Stimulated activated CD8-positive, alpha-beta memory T cell treated with anti-CD3 and anti-CD28 coated beads, Interleukin-2, amount 100 ng/mL, for 1 hour (primary cell): ENCODE measurements at places on chromosomes 6 and 20.
A peak's percentile ranks its signal among the peaks of the same experiment; 100 is the strongest.

DNA sequence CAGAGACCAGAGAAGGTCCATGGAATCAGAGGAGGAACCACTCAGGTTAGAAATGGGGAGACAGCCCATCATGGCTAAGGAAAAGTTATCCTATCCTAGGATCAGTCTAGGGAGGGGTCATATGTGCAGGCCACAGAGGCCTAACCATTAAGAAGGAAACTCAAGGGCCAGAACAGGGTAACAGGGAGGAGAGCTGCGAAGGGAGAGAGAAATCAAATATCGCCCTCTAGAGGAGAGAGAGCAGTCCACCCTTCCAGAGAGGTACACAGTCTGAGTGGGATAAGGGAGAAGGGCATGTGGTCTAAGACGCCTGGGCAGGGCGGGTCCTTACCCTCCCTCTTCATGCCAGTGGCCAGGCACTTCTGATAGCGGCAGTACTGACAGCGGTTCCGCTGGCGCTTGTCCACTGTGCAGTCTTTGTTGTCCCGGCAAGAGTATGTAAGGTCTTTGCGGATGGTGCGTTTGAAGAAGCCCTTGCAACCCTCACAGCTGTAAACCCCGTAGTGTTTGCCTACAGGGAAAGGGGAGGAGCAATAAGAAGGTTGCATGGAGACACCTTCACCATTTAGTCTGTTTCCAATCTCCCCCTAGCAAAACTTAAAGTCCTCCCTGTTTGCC is 2.9 kb downstream of the RXRB start:
- no peak for DNase-seq

DNA sequence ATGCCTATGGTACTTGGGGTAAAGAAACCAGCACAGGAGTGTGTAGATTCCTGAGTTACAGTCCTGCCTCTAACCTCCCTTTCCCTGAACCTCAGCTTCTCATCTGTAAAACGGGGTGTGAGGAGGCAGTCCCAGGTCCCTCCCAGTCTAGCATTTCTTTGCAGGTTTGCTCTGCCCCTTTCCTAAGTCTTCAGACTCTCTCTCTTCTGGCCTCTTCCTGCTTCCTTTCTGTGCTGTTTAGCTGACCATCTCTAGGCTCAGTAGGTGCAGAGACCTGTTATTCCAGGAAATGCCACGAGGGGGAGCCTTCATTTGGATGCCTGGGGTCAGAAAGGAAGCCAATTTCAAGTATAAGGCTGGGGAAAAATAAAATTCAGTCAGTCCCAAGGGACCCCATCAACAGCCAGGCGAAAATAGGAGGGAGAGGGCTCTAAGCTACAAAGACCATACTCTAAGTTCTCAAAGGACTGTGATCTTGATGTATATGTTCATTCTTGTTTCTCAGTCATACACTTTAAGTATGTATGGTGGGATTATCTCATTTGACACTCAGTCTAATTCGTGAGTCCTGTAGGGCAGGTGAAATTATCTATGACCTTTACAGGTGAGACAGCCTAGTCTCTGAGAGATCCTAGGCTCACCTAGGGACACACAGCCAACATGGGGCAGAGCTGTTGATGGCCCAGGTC is 89.1 kb downstream of the NCR2 start:
- DNase-seq, result peak; percentile 61

DNA sequence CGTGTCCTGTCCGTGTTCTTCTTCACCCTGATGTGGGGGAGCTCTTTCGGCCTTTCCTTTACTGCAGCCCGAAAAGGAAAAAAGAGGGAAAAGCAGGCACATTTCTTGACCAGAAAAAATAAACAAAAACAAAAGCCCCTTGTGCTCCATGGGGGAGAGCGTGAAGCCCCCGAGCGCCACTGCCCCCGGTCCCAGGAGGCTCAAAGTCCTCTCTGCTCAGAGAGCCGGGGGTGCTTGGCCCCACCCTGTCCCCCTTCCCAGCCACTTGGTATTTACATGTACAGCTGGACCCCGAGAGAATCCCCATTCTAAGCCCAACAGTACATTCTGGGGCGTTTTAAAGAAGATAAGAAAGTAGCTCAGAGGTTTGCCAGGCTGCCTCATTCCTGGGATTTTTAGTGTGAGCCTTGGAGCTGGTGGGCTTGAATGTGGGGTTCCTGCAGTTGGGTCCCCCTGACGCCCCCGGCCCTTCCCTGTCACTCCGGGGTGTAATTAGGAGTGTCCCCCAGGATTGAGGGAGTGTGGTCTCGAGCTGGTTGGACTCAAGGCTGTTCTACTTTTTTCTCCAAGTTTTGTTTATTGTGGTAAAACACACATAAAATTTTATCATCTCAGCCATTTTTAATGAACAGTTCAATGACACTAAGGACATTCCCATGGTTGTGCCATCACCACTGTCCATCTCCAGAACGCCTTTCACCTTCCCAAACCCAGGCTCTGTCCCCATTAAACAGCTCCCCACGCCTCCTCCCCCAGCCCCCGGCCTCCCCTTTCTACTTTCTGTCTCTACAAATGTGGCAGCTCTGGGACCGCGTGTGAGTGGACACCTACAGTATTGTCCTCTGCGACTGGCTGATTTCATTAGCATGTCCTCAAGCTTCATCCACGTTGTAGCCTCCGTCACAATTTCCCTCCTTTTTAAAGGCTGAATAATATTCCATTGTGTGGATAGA is 55.7 kb upstream of the BHLHE23 start:
- no peak for DNase-seq

DNA sequence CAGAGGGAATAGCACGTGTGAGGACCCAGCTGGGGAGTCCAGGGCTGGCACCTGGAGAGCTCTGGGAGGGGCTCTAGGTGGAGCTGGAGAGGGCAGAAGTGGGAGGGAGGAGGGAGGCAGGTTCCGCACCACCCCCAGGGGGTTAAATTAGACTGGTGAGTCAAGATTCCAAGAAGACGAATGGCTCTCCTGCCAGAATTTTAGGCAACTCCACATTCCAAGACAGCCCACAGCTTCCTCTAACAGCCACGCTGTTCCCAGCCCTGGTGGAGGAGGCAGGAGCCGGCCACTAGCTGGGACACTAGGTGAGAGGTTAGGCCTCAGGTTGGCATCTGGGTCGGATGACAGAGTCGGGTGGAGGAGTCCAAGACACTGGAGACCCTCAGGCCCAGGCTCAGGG is 60.2 kb downstream of the TFAP2C start:
- DNase-seq, result no peak

GRCh38 chr20:61976263-61976643 is 89.4 kb downstream of the TAF4 start:
- no peak for DNase-seq

DNA sequence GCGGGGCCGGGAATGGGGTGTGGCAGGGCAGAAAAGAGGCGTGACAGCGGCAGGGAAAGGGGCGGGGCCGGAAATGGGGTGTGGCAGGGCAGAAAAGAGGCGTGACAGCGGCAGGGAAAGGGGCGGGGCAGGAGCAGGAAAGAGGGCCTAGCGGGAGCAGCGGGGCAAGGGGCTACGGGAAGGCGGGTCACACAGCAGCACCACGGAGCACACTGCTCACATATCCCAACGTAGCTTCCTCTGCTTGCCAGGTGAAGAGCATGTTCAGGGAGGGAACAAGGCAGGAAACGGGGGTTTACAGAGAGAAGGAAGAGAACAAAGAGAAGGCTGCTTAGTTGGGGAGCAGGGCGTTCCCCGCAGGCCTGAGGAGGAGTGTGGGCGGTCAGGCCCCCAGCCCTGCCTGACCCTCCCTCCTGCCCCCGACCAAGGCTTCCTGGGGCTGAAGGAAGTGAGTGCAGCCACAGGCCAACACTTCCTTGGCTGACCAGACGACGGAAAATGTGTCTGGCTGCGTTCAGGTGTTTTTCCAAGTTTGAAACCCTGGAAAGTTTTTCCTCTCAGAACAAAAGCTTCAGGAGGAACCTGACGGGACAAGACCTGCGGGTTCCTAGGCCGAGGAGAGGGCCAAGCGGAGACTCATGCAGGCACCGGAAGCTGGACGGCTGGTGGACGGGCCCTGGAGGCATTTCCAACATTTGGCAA is 13.8 kb downstream of the UCKL1 start:
- peak; percentile 24 for DNase-seq

- no peak for DNase-seq
These were observed 973.1 kb upstream of the DEFB115 start for GRCh38 chr20:30284281-30284905.

DNA sequence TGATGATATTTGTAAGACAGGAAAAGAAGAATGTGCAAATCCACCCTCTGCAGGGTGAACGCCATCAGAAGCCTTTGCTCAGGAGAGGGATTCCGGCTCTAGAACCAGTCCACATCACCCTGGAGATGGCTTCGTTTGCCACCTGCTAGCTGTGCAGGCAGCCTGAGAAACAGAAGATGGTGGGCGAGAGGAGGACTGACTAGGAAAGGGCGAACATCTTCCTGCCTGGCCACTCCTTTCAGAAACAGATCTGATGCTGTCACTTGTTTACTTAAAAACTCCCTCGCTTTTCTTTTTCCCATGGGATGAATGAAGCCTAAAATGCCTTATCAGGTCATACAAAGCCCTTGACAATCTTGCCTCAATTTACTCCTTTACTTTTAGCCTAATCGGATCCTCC is 1.2 kb downstream of the PTPRA start:
- DNase-seq, result no peak

GRCh38 chr6:152695372-152696045 is 2.2 kb upstream of the MYCT1 start:
- no peak for DNase-seq

DNA sequence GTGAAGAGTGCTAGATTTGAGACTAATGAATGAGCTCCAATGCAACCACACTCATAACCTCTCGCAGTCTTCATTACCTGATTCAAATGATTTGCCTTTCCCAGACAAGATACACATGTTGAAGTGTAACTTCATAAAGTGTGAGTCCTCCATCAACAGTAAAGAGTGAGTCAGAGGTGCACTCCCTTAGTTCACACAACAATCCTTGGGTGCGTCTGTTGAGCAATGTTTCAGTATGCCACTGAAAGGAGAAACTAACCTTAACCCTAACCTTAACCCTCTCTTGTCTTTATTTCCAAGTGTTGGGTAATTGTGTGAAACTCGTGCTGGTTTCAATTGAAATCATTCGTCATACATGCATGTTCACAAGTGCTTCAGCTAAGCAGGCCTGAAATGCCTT is 21.0 kb upstream of the RIN2 start:
- no peak for DNase-seq

GRCh38 chr6:23340271-23340670 is 770.9 kb downstream of the HDGFL1 start:
- no peak for DNase-seq

GRCh38 chr6:139173172-139173571 is 38.3 kb downstream of the HECA start:
- no peak for DNase-seq

GRCh38 chr6:2129182-2129621 is 116.2 kb downstream of the GMDS start:
- DNase-seq, result no peak

GRCh38 chr20:42484790-42485375 is 704.8 kb downstream of the PTPRT start:
- DNase-seq, result no peak

DNA sequence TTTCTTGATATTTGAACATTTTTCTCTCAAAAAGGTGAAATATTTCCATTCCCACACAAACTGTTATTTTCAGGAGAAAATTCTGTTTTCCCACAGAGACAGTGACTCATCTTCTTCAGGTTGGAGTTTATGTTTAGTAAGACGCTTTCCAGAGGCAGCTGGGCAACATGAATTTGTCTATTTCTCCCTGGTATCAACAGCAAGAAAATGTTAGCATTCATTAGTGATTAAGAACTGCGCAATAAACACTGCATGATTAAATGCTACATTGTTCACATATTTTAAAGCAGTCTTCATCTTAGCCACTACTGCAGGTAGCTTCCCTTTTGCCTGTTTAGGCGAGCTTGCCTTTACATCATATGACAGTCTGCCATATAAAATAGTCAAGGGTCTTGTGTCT is 295.7 kb downstream of the C6orf118 start:
- DNase-seq, result no peak

- DNase-seq, result no peak
These were observed 67.2 kb upstream of the RNF146 start for GRCh38 chr6:127199470-127199869.

GRCh38 chr20:48921883-48922820 is 641 bp downstream of the ARFGEF2 start:
- DNase-seq, result no peak

DNA sequence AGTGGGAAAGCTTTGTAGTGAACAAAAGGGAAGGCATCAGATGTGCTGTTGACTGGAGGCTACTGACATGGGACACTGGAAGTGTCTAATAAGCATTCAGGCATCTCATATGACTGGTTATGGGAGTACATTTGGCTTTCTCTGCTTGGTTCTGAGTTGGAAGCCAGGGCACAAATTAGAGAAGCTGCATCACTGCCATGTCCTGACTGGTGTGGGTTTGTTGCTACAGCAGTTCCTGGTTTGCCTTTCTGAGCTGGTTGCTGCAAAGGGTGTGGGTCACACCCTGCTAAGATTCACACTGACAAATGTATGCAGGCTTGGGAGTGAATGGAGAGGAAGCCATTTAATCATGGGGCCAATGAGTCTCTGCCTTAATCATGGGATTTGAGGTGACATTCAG is 36.2 kb upstream of the NANP start:
- DNase-seq, result no peak

GRCh38 chr6:168937054-168937453 is 316.6 kb downstream of the THBS2 start:
- DNase-seq, result no peak

DNA sequence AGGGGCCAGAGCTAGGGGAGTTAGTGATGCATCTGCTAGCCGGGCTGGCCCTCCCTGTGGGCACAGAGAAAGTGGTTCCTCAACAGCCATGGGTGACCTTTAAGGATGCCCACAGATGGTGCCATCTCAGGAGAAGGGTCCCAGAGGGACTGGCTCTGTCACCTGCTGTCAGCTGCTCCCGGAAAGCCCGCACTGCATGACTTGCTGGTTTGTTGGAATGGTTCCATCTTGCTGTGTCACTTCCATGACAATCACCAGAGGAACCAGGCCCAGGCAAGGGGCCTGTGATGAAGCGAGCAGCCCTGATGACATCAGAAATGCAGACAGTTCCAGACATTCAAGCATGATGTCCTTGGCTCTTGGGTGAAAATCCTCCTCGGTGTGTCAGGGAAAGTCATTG is 125.2 kb downstream of the PHACTR3 start:
- no peak for DNase-seq
